ENCODE measurements at places on chromosomes 6 and 20. TPM values are rescaled to one million over a fixed set of nuclear protein-coding genes. Genes with fewer than 3 reads are reported as not detected.

- peak; percentile 73 for DNase-seq
Observed at GRCh38 chr20:33653218-33653899, 8.8 kb upstream of the C20orf144 start.

TBC1D20 gene
- total RNA-seq: 20.0 TPM

ACTL10 gene
- 15.2 TPM for total RNA-seq

DNA sequence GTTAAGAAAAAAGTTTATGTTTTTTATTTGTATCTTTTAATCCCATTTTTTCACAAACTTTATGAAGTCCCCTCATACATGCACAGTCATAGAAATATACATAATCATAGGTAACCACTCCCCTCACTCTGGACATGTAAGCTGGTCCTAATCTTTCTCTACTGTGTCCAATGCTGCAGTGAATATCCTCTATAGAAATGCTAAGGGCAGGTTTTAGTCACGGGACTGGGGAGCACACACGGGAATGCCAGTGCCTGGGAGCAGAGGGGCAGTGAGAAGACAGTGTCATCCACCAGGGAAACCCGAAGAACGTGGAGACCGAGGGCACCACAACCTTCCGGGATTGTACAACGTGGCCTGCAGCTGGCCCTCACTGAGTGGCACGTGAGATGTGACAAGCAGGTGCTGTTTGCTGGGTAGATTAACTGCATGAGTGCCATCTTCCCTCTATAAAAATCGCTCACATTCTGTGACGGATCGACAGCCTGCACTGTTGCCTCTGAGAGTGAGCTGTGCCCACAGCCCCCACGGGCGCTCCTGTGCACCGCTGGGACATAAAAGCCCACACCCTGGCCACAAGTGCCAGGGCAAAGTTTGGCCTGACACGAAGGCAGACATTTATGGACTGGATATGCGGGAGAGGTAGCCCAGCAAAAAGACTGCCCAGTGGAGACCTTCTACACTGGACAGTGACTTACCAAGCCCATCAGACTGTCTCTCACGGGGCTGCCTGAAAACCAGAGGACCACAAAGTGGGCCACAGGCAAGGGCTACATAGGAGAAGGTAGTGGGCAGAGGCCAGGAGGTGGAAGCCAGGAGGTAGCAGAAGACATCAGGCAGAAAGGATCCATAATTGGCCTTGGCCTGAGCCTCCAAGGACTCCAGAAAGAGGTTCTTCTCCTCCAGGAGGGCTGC, 63.2 kb downstream of the FGD2 start:
- DNase-seq: no peak

GRCh38 chr6:83824831-83825230, 28.3 kb upstream of the RIPPLY2 start:
- no peak for DNase-seq

DNA sequence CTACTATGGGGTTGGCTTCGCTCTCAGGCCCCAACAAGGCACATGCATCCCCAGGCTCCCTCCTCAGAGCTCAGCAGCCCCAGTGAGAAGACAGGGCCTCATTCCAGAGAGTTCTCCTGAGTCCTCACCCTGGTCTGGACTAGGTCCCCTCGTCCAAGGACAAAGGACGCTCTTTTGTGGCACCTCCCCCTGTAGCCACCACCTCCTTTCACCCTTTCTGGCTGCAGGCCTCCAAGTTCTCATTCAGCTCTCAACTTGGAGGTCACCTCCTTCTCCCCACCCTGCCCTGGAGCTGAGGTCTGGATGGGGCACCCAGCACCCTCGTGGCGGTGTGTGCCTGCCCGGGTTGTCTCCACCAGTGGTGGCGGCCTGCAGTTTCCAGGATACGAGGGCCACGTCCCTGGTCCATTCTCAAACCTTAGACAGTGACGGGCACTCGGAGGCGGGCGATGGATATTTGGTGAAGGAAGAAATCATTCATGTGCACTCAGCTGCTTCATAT, 2.5 kb downstream of the UNC93A start:
- no peak for DNase-seq

VSX1 gene
- total RNA-seq: not detected

CCN6 gene
- total RNA-seq: not detected

SNAI1 gene
- not detected for total RNA-seq

GRCh38 chr20:47455133-47456040, 46.3 kb upstream of the NCOA3 start:
- no peak for DNase-seq

- peak; percentile 17 for DNase-seq
Observed at GRCh38 chr6:151847064-151847463, 39.6 kb downstream of the ESR1 start.

PYGB gene
- total RNA-seq: 288 TPM

DNA sequence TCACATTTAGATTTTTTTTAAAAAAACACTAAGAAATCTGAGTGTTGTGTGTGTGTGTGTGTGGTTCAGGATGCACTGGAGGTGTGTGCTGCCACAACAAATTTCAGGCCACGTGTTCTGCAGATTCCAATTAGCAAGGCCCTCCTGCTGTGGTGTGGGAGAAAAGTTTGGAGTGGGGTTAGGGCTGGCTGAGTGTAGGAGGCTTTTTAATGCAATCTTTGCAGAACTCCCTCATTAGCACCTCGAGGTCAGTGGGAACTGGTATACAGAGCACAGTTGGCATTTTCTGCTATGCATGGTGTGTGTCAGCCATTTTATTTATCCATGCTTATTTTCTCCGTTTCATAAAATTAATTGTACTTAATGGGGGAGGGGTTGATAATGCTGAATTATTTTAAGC, 187.6 kb downstream of the SOX4 start:
- no peak for DNase-seq

ZSWIM1 gene
- total RNA-seq: 9.8 TPM

DNA sequence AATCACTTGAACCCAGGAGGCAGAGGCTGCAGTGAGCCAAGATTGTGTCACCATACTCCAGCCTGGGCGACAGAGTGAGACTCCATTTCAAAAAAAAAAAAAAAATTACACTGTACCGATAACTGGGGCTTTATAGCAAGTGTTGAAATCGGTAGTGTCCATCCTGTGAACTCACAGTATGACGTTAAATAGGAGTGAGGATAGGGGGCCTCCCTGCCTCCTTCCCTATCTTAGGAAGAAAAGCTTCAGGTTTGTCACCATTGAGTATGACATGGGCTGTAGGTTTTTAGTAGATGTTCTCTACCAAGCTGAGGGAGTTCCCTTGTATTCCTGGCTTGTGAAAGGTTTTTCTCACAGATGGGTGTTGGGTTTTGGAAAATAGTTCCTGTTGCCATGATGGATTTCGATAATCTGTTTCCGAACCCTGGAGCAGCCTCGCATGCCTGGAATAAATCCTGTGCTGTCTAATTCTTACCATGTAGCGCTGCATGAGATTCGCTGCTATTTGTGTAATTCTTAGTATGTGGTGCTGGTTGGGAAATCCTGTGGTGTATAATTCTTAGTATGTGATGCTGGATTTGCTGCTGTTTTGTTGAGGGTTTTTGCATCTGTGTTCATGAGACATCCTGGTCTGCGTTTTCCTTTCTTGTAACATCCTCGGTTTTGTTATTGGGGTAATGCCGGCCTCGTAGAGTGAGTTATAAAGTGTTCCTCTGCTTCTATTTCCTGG, 23.6 kb downstream of the NTSR1 start:
- no peak for DNase-seq

GRCh38 chr6:89527634-89528033, 94.7 kb downstream of the ANKRD6 start:
- peak; percentile 63 for DNase-seq

Measured in Caki2 (cell line).